ENCODE measurements at places on chromosomes 7 and 10.

GRCh38 chr10:3033925-3034324 lies 33.4 kb upstream of the PFKP start:
- no peak for DNase-seq

DNA sequence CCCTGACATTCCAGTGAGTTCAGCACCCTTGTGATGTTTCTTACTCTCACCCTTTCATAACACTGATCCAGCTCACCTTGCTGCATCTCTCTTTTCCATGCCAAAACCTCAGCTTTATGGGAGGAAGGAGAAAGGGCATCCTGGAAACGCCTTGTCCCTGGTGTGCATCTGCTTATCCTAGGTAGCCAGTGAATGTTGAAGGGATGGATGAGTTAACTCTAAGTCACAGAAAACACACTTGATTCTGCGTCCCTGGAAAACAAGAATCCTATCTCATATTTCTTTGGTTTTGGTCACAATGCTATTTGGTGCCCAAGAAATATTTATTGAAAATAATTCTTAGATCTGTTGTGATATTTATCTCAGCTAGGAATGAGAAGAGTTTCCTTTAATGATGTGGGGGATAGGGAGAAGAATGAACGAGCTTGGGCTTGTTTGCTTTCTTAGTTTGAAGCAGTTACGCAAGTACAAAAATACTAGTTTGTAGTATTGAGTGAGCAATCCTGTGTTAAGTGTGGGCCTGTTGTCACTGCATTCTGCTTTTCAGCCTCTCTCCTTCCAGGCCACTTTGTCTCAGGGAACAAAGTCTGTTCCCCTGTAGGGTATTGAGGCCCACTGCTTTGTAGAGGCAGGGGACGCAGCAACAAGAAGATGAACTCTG lies 126.5 kb downstream of the ARID5B start:
- no peak for DNase-seq

- no peak for DNase-seq
These were observed 1334.7 kb downstream of the REEP3 start for GRCh38 chr10:64855941-64856340.

- DNase-seq, result no peak
These were observed 20.0 kb downstream of the TCF7L2 start for GRCh38 chr10:112970021-112970420.

DNA sequence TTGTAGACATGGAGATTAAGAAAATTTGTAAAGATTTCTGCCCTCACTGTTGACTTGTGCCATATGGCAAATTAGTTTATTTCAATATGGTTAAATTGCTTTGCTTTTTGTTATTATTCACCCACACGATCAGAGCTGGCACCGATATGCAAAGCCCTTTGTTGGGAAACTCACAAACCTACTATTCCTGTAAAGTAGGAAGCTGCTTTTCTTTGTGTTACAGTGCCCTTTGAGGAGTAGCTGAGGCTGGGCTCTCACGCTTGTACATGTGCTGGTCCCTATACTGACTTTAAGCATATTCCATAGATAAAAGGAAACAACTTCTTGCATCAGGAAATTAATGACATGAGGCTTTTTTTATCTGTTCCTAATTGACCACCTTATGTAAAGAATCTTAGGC lies 17.6 kb upstream of the AOAH start:
- DNase-seq, result no peak

DNA sequence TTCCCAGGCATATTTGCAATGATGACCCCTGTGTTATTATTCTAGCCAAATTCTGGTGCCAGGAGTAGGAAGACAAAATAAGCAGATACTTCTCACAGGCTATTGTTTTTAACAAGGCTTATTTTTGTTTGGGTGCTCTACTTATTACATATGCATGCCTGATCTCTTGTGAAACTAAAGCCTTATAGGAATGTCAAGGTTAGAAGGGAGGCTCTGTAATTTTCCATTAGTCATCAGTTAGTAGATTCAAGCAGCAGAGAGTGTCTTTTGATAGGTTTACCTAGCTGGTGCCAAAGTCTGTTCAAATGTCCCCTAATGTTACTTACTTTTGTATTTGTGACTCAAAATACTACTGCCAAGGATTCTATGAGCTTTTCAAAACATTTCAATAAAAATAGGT lies 11.7 kb upstream of the TMEM106B start:
- peak; percentile 71 for DNase-seq

GRCh38 chr10:79561257-79561656 lies 1.1 kb upstream of the SFTPA2 start:
- DNase-seq, result no peak

DNA sequence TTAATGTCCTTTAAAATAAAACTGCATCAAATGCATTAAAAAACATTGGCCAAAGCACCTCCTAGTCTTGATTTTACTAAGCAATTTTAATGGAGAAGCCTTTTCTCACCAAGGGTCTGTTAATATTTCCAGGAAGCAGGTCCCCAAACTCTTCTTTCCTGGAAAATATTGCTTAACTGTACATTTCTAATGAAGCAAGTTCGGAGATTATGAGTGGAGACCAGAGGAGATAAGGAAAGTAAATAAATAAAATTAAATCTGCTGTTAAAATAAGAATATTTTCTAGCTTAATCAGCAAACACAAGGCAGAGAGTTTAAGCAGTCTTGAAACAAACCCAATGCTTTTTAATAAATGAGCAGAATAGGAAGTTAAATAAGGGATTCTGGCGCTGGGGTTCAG lies 322.4 kb downstream of the PTEN start:
- no peak for DNase-seq

- DNase-seq, result no peak
These were observed 42.7 kb downstream of the LAMB1 start for GRCh38 chr7:107960272-107960671.

Data from NCI-H226 (cell line).